ENCODE measurements at places on chromosomes 6 and 20.

DNA sequence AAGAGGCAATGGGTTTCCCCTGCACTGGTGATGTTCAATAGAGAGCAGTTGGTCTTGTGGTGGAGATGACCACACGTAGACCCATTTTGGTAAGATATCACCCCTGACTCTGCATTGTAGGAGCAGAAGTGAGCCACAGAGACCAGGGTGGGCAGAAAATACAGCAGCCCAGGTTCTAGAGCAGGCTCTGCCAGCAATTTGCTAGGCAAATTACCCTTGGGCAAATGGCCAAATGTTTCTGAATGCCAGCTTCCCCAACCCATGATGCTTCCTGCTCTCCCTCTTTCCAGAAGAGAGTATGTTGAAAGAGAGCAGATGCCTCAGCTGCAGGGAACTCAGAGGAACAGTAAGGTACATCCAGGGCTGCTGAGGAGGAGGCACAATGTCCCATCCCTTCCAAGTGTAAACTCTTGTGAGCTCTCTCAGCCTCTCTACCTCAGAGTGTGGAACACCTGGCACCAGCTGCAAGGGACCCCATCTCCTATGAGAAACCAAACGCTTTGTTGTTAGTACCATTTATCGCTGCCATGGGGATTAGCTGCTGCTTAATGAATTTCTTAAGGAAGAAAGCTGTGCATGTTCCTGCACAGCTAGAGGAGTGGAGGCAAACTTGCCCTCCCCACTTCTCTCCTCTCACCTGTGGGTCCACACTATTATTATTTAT, 317.5 kb upstream of the MOCS1 start:
- no peak for DNase-seq

DNA sequence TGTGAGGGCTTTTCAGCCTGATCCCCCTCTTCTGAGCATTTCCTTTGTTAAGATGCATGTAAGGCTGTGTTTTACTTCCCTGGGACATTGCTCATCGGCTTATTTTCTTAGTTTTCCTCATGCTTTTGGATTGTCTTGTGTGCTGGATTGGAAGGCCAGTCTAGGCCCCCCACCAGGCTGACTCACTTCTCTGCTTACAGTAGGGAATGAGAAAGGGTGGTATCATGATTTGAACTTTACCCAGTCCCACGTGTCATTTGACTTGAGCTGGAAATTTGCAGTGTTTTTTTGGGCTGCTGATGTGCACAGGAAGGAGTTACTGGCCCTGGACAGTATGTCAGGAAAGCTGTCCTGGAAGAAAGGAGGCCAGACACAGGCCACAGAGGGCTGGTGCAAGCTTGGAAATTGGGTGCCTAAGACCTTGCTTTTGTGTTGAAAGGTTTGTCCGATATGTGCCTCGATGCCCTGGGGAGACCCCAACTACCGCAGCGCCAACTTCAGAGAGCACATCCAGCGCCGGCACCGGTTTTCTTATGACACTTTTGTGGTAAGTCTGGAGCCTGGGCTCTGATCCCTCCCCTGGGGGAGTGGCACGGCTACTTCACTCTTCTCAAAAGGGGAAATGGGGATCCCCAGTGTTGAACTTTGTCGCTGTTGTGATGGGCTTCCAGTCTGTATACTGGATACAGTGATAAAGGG, 12.8 kb downstream of the RNF114 start:
- DNase-seq, result no peak

- DNase-seq, result no peak
Observed at GRCh38 chr6:17962436-17963031, 24.9 kb downstream of the KIF13A start.

GRCh38 chr6:153056308-153056707, 53.8 kb upstream of the MTRF1L start:
- DNase-seq, result no peak

GRCh38 chr6:165634101-165634880, 28.8 kb downstream of the PDE10A start:
- DNase-seq, result no peak

GRCh38 chr6:10521104-10521808, at the start of gene GCNT2:
Gene GCNT2, plus strand, starts transcription at chr6:10521351. Its CDS starts 7,561 bp downstream, at chr6:10528912.
- DNase-seq, result peak; percentile 28

DNA sequence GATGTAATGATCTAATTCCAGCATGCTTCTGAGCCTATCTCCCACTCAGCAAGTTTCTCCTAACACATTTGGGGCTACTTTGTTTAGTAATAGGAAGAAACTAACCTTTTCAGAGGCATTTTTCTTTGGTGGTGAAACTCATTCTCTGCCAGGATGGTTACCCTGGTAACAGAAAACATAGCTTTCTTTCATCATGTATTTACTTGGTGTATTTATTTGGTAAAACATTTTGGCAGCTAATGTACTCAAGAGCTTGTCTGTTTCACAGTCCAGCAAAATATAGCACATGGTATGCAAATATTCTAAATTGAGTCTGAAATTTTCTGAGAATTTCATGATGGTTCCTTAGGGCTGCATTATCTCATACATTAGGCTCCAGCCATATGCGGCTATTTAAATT, 100.0 kb downstream of the SLC35B3 start:
- DNase-seq, result no peak

DNA sequence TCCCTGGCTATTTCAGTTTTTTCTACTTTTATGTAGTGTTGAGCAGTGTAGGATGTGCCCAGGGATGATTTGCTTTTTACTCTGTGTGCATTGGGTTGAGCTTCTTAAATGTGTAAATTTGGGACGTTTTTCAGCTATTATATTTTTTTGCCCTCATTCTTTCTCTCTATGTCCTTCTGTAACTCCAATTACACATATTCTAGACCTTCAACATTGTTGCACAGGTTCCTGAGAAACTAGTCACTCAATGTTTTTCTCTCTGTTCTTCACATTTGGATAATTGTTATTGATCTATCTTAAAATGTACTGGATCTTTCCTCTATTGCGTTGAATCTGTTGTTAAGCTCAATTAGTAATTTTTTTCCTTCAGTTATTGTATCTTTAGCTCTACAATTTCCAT, 162.7 kb upstream of the TCF21 start:
- DNase-seq, result no peak

GRCh38 chr6:146884728-146885127, 286.0 kb downstream of the ADGB start:
- no peak for DNase-seq

GRCh38 chr6:148448369-148449012, 105.9 kb downstream of the SASH1 start:
- no peak for DNase-seq

DNA sequence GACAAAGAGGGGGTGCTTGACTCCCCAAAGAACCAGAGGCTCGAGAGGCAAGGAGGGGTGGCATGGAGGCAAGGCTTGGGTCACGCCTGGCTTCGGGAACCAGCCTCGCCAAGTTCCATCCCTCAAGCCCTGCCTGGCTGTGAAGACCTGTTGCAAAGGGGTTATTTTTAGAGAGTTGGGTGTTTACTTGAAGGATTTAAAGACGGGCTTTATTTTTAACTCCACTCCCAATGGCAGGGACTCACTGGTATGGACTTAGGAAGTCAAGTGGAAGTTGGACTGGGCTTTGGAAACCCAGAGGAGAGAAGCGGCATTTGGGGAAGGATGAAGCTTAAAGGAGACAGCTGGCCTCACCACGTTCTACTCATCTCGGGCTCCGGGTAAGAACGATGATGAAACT, 43.1 kb downstream of the JPH2 start:
- no peak for DNase-seq

DNA sequence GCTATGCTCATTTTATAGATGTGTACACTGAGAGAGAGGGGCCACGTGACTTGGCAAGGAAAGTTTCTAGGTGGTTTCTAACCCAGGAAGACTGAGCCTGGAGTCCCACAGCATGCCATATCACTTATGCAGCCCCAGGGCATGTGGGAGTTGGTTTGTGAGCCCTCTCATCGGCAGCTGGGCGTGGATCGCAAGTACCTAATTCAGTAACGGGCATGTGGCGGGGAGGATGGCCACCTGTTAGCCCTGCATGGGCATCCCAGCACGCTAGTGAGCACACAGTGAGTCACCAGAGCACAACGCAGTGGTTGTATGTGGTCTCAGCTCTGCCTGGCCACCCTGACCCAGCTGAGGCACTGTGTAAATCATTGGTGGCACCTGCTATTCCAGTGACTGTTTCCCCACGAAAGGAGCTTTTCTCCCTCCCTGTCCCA, 88.3 kb downstream of the NINL start:
- DNase-seq, result no peak

DNA sequence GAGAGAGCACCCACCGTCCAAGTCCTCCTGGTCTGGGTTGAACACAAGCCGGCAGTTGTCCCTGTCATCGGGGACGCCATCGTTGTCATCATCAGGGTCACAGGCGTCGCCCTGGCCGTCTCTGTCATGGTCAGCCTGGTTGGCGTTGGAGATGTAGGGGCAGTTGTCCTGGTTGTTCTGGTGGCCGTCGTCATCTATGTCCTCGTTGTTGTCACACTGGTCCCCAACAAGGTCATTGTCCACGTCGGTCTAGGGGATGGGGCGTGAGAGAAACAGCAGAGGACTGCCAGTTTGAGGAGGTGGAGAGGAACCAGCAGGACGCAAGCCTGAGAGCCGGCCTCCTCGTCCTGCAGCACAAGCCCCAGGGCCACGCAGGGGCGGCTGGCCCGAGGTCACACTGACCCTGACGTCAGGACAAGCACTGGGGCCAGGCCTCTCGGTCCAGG, 28.5 kb downstream of the THBS2 start:
- no peak for DNase-seq

GRCh38 chr20:54590856-54591255, 115.5 kb downstream of the DOK5 start:
- no peak for DNase-seq

GRCh38 chr6:167811442-167812087, 15.1 kb upstream of the AFDN start:
- DNase-seq, result no peak

GRCh38 chr6:105981002-105981887, 104.9 kb upstream of the PRDM1 start:
- DNase-seq, result no peak

- no peak for DNase-seq
Observed at GRCh38 chr20:61727761-61728160, 337.9 kb downstream of the TAF4 start.

- DNase-seq, result no peak
Observed at GRCh38 chr6:153328194-153328593, 197.1 kb upstream of the RGS17 start.

DNA sequence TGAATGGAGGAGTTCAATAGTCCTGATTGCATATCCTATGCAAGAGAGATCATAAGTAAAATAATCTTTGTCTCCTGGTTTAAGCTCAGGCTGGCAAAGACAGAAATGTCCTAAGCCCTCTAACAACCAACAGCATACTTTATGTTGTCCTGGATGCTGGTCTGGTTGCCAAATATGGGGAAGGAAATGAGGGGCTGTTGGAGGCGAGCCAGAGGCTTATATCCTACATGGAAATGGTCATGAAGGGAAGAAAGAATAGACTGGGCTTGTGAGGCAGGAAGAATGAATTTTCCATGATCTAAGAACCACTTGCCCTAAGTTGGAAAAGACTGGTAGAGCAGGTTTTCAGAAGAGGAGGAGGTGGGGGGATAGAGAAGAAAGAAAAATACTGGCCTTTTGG, 237.1 kb downstream of the SMOC2 start:
- DNase-seq, result no peak

DNA sequence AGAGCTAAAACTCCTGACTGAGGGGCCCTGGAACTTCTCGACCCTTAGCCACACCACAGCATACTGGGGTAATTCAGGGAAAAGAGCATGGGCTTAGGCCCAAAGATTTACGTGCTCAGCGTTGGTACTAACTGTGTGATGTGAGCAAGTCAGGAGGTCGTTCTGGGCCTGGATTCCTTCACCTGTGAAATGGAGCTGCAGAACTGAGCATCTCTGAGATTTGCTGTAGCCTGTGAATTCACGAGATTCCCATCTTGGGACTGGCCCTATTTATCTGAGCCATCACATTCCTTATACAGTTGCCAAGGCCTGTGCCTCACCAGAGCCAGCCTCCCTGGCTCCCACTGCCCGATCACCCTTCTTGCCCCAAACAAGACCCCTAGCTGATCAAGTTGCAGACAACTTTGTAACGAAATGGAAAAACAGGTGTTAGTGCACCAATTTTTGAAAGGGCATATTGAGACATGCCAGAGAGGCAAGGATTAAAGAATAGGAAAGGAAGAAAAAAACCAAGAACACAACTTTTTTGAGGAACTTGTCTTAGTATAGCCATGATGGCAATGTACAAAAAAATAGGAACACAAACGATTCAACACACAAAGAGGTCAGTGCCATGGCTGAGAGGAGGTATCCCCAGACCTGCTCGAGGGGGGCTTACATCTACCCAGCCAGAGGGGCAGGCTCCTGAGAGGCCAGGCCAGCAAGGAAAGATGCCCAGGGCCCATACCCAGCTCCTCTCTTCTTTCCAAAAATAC, 323.0 kb upstream of the JARID2 start:
- no peak for DNase-seq

DNA sequence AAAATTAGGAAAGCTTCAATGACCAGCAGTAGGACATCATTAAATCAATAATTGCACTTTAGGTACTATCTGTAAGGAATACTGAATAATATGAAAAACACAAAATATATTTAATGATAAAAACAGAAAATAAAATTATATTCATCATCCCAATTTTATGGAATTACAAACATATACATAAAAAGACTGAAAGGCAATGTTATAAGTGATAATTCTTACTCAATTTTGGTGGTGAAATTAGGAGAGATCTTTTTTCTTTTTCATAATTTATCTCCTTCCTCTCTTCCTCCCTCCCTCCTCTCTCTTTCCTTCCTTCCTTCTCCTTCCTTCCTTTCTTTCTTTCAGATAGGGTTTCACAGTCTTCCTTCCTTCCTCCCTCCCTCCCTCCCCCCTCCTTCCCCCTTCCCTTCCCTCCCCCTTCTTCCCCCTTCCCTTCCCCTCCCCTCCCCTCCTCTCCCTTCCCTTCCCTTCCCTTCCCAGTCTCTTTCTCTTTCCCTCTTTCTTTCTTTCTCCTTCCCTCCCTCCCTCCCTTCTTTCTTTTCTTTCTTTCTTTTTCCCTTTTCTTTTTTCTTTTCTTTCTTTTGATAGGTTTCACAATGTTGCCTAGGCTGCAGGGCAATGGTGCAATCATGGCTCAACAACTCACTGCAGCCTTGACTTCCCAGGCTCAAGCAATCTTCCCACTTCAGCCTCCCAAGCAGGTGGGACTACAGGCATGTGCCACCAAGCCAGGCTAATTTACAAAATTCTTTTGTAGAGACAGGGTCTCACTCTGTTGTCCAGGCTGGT, 36.8 kb downstream of the RSPH3 start:
- no peak for DNase-seq

- no peak for DNase-seq
Observed at GRCh38 chr6:20438462-20439070, 36.9 kb downstream of the E2F3 start.

DNA sequence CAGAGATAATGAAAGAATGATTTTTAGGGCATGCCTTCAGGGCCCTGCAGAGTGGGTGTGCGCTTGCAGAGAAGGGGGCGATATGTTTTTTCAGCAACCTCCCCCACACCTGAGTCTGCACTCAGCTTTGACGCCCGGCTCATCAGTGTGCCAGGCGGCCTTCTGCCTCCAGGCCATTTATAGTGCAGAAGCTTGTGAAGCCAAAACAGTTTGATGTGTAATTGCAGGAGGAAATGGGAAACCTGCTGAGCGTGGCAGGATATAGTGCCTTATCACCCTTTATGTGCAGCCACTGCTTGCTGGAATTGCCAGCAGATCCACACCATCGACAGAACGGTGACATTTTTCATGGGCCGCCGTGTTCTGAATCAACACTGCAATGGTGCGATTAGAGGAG, 178.2 kb downstream of the CDH4 start:
- DNase-seq, result peak; percentile 63

- no peak for DNase-seq
Observed at GRCh38 chr20:17403461-17403860, 127.7 kb downstream of the BFSP1 start.

- DNase-seq, result no peak
Observed at GRCh38 chr6:55433446-55434130, 106.3 kb downstream of the GFRAL start.

- no peak for DNase-seq
Observed at GRCh38 chr20:50415021-50415515, 95.1 kb upstream of the PTPN1 start.
